ENCODE measurements at places on chromosomes 7 and 10. TPM values are rescaled to one million over a fixed set of nuclear protein-coding genes. Genes with fewer than 3 reads are reported as not detected.

DNA sequence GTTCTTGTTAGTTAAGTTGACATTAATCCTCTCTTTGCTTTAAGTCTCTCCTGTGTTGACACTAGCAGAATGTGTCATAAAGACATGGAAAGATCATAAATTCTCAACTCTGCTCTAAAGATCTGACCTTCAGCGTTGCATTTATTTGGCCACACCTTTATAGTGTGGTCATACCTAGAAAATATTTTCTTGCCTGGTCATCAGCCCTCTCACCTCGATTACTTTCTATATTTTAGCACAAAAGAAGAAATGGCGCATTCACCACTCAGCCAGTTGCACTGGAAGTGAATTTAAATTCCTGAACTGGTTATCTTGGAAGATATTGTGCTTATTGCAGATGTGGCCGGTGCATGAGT is 96.7 kb upstream of the PDCD4 start:
- no peak for DNase-seq
- no peaks in the 10 kb centered on the region for H3K27me3 ChIP-seq
- H3K4me3 ChIP-seq: no peak overlapping the region
- no peak overlapping the region for H3K27ac ChIP-seq
- no peaks in the 10 kb centered on the region for H3K4me1 ChIP-seq
- H3K36me3 ChIP-seq: no peaks in the 10 kb centered on the region

GRCh38 chr7:149570784-149571183 is 73.2 kb upstream of the ZNF746 start:
- no peak overlapping the region for H3K27ac ChIP-seq
- no peak for DNase-seq
- no peaks in the 10 kb centered on the region for H3K27me3 ChIP-seq
- H3K4me3 ChIP-seq: no peak overlapping the region
- H3K4me1 ChIP-seq: no peaks in the 10 kb centered on the region

DNA sequence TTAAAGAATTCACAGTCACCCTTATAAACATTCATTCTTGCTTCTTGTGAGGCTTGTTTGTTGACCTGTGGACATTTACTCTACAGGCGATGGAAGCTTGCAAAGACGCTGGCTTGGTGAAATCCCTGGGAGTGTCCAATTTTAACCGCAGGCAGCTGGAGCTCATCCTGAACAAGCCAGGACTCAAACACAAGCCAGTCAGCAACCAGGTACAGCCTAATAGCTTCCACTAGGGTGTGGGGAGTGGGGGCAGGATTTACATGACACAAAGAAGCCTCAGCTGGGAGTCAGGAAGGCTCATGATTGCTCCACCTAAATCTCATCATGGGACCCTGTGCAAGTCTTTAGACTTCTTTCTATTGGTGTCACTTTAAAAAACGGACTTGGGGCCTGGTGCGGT is 29.0 kb downstream of the AKR1D1 start:
- no peak overlapping the region for H3K4me3 ChIP-seq
- H3K27ac ChIP-seq: no peak overlapping the region
- H3K4me1 ChIP-seq: no peaks in the 10 kb centered on the region
- no peaks in the 10 kb centered on the region for H3K27me3 ChIP-seq
- no peak for DNase-seq
- H3K36me3 ChIP-seq: no peaks in the 10 kb centered on the region

GRCh38 chr7:37577412-37577811 is 106.2 kb upstream of the GPR141 start:
- H3K27me3 ChIP-seq: no peaks in the 10 kb centered on the region
- no peaks in the 10 kb centered on the region for H3K4me1 ChIP-seq
- no peak for DNase-seq
- H3K36me3 ChIP-seq: no peaks in the 10 kb centered on the region
- no peak overlapping the region for H3K4me3 ChIP-seq
- no peak overlapping the region for H3K27ac ChIP-seq

DNA sequence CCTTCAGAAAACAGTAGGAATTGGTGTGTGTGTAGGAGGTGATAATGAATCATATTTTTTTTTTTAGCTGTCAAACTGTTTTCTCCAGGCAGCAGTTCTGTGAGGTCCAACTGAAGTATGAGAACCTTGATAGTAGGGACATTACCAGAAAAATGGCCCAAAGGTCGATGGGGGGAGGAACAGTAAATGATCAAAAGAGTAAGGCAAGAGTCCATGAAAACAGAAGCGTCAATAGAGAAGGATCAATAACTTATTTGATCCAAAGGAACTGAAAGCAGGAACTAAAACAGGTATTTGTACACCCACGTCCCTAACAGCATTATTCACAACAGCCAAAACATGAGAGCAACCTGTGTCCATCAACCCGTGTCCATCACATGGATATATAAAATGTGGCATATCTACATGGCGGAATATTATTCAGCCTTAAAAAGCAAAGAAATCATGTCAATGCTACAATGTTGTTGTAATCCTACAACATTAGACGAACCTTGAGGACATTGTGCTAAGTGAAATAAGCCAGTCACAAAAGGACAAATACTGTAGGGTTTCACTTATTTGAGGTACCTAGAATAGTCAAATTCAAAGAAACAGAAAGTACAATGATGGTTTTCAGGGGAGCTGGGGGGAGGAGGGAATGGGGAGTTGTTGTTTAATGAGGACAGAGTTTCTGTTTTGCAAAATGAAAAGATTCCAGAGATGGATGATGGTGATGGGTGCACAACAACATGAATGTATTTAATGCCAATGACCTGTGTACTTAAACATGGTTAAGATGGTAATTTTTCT is 214.0 kb upstream of the KLF14 start:
- H3K27me3 ChIP-seq: no peaks in the 10 kb centered on the region
- H3K4me3 ChIP-seq: no peak overlapping the region
- H3K4me1 ChIP-seq: peaks cover 11% of the 10 kb centered on the region

Gene DRGX
- total RNA-seq: not detected

DNA sequence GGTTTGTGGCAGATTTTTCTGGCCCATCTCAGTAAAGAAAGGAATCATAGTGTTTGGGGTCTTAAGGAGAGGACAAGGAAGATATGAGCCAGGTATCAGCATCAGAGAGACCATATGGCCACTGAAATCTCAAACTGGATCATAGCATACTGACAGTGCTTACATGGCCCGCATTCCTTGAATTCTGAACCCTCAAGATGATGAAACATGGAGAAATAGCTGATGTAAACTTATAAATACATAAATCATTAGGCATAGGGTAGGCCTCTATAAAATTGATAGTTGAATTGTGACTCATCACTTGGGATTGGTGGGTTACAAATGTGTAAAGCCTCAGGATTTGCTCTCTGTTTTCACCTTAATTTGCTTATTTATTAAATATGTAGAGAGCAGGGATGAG is 688.5 kb downstream of the CNTNAP2 start:
- H3K4me1 ChIP-seq: no peaks in the 10 kb centered on the region
- H3K4me3 ChIP-seq: no peak overlapping the region
- H3K36me3 ChIP-seq: no peaks in the 10 kb centered on the region
- no peaks in the 10 kb centered on the region for H3K27me3 ChIP-seq
- DNase-seq: no peak

Gene SPOCK2
- total RNA-seq: 8.7 TPM

Gene CHAT
- not detected for total RNA-seq

DNA sequence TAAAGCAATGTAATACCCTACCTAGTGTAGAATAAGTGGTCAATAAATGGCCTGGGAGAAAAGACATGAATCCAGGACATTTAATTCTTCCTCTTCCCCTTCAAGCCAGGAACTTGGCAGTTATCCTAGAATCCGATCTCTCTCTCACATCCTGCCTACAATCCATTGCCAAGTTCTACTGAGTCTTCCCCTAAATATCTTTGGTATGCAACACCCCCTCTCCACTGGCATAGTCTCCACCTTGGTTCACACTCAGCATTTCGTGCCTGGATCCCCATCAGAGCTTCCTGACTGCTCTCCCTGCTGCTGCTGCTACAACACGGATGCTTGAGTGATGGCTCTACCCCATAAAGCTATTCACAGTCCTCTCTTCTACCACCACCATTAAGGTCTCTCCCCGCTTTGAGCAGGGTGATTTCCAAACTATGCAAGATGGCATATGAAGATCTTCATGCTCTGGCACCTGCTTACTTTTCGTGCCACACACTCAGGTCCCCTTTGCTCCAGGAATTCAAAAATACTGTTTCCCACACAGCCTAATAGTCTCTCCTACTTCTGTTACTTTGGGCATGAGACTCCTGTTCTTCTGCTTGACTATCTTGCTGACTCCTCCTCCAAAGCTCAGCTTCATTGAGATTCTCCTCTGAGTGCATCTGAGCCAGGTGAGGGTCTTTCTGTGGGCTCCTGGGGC is 4.8 kb downstream of the ANK3 start:
- no peak overlapping the region for H3K27ac ChIP-seq
- H3K27me3 ChIP-seq: no peaks in the 10 kb centered on the region
- H3K36me3 ChIP-seq: no peaks in the 10 kb centered on the region
- H3K4me3 ChIP-seq: no peak overlapping the region
- DNase-seq: no peak

DNA sequence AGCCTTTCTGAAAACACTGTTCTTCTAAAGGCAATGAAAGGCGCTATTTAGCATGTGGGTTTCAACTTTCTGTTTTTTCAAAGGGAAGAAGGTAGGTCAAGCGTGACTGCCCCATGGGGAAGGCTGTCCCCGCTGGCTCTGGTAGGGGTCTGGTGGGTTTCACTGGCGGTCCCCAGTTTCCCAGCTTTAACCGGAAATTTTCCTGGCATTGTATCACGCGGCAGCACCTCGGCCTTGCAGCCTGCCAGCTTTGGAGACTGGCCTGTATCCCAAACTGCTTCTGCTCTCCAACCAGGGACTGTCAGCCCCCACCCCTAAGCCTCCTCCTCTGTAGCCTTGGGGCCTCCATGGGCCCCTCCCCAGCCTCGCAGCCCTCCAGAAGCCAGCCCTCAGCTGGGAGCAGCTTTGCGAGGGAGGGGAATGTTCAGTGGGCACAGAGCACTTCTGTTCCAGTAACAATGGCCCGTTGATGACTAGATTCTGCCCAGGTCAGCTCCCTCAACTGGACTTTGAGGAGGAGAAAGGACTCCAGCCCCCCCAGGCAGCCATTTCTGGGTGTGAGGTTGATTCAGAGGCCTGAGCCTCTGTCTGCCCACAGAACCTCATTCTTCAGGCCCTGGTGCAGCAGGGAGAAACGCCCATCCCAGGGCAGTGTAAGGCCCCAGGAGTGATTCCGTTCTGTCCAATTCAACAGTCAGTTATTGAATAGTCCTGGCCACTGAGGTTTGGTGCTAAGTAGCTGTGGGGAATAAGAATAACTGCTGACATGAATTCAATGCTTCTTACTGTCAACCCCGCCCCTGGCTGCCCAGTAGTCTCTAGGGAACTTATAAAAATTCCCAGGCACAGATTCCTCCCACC is 17.1 kb downstream of the CHST3 start:
- H3K36me3 ChIP-seq: no peaks in the 10 kb centered on the region
- H3K27ac ChIP-seq: peak overlapping the region; percentile 88
- H3K4me1 ChIP-seq: peaks cover 61% of the 10 kb centered on the region
- peak; percentile 70 for DNase-seq

DNA sequence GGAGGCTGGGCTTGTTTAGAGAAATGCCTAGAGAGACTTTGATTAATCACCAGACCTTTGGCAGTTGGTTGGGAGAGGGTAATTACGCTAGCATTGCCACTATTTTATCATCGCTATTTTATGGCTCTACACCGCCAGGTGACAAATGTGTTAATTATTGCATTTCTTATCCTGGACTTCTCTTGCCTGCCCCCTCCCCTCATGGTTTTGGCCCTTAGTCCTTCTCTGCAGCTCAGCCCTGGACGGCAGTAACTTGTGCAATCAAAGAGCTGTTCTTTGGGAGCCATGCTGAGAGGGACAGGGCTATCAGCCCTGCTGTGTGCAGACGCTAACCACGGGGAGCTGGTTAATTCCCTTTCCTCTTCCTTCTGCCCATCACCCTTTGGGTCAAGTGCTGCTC is 585.0 kb downstream of the AUTS2 start:
- no peaks in the 10 kb centered on the region for H3K4me1 ChIP-seq
- no peaks in the 10 kb centered on the region for H3K36me3 ChIP-seq
- no peak overlapping the region for H3K27ac ChIP-seq
- no peak for DNase-seq
- no peaks in the 10 kb centered on the region for H3K27me3 ChIP-seq
- no peak overlapping the region for H3K4me3 ChIP-seq

Measured in ovary (tissue), 10 donors.